ENCODE measurements at places on chromosomes 5 and 9.

GRCh38 chr9:82273121-82273520 is 284.5 kb downstream of the SPATA31D1 start:
- DNase-seq = no peak

DNA sequence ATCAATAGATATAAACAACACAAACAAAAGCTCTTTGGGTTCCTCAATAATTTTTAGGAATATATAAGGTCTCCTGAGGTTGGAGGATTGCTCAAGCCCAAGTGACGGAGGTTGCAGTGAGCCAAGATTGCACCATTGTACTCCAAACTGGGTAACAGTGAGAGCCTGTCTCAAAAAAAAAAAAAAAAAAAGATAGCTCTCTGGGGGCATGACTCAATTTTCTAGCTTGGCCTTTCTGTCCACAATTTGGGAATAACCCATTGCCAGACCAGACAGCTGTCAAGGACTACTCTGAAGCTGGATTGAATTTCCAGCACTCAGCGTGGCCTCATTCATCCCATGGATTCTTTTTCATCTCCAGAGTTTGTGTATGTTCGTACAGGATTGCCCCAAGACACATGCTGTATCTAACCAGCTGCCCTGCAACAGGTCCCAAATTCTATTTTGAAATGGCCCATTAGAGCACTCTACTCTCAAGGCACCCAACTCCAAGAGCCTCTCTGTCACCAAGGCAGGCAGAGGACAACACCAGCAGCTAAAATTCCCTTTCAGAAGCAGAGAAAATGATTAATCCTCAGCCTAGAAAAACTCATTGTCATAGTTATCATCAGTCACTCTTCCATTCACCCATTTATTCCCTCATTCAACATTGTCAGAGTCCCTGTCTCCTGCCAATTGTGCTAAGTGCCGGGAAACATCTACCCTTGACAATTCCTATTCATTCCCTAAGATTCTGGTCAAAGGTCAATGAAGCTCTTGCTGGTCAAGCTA is 8.7 kb downstream of the FAM193B start:
- DNase-seq = no peak

DNA sequence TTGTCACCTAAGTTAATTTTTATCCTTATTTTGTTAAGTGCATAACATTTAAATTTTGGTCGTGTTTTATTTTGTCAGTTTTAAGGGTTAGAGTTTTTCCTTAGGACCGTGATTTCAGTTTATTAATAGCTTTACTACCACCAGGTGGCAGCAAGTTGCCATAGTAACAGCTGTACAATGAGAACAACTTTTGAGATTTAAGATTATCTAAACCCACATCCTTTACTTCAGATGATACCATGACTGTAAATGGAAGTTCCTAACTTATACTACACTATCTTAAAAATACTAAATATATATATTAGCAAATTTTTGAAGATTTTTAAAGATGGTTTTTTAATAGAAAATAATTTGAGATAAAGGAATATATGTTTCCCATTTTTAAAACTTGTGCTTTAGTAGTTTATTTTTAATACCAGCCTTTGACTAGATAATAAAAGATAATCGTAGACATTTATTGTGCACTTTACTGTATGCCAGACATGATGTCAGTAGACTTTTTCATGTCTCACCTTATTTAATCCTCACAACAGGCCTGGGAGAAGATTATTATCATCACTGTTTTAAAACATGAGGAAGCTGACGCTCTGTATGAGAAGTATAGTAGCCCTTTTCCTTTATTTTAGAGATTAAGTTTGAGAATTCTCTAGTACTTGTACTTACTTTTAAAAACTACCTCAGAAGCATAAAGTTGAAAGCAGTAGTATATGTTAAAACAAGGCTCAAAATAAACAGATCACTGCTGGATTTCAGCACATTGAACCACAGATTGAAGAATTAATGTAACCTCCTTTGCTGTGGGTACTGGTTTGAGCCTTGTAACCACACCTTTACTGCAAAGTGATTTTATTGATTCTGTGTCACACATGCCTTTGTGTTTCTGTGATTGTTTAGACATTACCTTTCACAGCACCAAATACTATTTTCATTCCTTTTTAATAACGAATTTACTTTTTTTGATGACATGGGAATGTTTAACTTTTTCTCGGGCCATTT is 27.5 kb downstream of the SREK1 start:
- peak; percentile 8 for DNase-seq

GRCh38 chr5:14110680-14111079 is 32.5 kb upstream of the TRIO start:
- DNase-seq = no peak

DNA sequence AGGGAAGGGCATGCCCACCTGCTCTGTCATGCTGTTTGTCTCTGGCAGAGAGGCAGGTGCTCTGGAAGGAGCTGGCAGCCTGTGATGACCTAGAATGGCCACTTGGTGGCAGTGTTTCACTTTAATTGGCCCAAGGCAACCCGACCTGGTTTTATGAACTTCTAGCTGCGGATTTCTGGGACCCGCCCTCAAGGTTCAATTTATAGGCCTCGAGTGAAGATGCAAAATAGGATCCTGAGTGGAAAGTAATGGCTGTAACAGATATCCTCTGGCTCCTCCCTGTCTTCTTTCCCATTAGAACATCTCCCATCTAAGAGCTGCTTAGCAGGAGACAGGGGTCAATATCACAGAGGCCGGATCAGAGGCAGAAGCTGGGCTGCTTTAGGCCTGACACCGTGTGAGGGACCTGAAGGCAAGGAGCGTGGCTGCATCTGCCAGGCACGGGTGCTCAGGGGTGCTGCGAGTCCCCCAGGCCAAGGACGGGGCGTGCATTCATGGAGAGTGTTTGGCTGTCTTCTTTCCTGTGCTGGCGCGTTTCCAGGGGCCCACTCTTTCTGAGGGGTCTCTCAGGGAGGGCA is 56.7 kb upstream of the SLC28A3 start:
- DNase-seq = peak; percentile 43

- DNase-seq = no peak
Observed at GRCh38 chr5:177300236-177300880, 3.2 kb downstream of the RAB24 start.

GRCh38 chr5:20974426-20974825 is 986.4 kb upstream of the CDH18 start:
- DNase-seq = no peak

GRCh38 chr5:77768978-77769377 is 7.2 kb downstream of the TBCA start:
- no peak for DNase-seq

DNA sequence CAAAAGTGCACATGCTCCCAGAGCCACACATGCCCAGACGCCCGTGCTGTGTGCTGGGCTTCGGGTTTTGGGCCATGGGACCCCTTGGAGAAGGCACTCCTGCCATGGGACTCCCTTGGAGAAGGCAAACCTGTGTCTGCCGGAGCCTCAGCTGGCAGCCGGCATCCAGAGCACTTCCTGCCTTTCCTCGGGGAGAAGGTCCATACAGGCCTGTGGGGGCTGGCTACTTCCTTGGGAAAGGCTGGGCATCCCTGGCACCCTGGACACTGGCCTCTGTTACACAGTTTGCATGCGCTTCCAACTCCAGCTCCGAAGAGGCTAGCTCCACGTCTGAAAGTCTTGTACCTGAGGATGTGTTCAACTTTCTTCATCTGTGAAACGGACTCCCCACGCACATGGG is 14.7 kb upstream of the IRX4 start:
- DNase-seq = no peak

DNA sequence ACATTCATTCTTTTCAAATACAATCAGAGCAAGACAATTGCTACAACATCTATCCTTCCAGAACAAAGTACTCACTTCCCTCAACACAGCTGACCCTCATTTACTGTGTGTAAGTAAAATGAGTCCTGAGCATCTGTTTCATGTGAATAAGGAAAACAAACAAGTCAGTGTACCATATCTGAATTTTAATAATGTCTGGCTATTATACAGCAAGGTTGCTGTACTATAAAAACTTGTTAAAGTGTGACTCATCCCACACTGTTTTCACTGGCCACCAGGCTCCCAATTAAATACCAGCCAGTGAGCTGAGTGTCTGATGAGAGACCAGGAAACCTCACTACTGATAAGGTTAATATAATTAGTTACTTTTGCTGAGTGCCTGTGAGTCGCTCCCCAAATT is 339.8 kb downstream of the AGTPBP1 start:
- DNase-seq = no peak

- DNase-seq = peak; percentile 12
Observed at GRCh38 chr5:58466939-58467338, 7.1 kb upstream of the PLK2 start.

GRCh38 chr9:18208166-18209059 is 265.5 kb upstream of the ADAMTSL1 start:
- DNase-seq = no peak

- DNase-seq = no peak
Observed at GRCh38 chr9:133029994-133030316, 842 bp upstream of the GTF3C5 start.

DNA sequence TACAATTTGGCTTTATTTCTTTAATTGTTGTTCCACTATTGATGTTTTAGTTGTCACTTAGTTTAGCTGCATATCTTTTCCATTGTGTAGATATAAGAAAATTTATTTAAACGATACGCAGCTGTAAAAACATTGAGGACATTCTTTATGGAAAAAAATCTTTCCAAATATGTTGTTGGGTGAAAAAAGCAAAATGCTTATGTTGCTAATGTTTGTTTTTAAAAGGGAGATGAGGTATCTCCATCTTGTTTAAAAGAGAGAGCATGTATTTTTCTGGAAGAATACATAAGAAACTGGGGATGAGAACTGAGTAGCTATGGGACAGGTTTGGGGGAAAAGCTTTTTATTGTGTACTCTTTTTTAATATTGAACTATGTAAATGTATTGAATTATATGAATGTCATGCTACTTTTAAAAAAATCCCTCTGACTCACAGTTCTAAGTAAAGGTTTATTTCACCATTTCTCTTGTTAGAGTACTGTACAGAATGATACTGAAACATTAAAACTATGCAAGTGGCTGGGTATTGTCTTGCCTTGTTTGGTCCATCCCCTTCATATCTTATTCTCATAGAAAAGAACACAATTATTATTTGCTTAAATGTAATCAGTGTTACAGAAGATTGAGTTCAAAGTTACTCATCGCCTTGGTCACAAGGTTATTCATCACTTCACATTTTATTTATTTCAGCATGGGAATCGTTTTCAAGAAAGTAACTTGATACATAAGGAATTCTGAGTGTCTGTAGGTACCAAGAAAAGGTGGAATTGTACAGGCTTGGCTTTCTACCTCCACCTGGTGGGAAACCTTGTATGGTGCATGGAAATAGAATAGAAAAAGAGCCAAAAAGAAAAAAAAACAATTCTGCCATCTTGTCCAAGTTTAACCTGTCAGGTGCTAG is 85.8 kb downstream of the RIC1 start:
- DNase-seq = no peak

DNA sequence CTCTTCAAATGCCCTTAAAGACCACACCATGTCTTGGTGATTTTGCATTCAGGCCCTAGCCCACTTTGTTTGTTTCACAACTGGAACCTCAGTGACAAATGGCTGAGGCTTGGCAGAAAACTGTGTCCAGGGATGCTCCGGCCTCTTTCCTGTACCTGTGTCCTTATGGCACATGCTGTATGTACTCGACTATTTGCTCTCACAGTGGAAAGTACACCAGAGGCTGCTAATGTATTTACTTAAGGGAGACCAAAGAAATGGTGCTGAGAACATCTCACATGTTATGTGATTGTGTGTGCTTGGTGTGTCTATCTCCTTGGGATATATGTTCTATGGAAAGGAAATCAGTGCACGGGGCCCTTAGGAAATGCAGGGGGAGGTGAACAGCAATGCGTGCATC is 263.3 kb downstream of the GADD45G start:
- no peak for DNase-seq

GRCh38 chr5:112636751-112637150 is 100.9 kb upstream of the APC start:
- no peak for DNase-seq

DNA sequence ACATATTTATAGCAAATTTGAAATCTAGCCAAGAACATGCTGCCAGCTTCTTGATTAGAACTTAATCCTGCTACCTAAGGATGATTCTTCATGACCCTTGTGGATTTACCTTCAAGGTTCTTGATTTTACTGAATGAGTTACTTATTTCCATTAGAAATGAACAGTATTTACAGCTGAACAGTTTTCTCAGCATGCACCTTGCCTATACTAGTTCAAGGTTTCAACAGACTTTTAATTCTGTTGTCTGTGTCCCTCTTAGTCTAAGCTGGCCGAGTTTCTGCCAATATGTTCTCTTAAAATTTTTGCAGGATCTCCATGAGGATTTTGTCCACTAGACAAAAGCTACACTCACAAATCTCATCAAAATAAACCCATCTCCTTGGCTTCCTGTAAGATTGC is 188.8 kb upstream of the ST8SIA4 start:
- no peak for DNase-seq

DNA sequence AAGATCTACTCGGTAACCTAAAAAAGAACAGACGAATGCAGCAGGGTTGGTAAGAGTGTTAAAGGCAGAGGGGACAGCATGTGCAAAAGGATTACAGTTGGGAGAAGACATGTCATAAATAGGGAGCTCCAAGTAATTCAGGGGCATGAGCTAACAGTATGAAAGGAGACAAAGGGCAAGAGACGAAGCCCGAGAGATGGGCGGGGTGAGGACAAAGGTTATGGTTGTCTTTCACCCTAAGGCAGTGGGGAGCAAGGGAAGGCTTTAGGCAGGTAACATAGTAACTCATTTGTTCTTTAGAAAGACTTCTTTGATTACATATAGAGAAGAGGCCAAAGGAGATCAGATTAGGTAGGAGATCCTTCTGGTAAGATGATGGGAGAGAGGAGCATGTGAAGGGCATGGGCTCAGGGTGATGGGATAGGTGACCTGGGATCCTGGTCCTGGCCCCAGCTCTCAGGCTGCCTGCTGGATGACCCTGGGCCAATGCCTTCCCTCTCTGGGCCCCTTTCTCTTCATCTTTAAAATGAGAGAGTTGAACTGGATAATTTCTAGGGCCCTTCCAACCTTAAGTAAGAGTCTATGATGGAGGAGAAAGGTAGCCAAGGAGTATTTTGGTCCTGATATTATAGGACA is 19.5 kb downstream of the MORN5 start:
- no peak for DNase-seq

- DNase-seq = no peak
Observed at GRCh38 chr9:100619665-100620064, 41.8 kb downstream of the CAVIN4 start.

GRCh38 chr5:159071382-159071781 is 28.3 kb downstream of the EBF1 start:
- DNase-seq = no peak

GRCh38 chr5:171597946-171598640 is 178.6 kb downstream of the FGF18 start:
- no peak for DNase-seq

GRCh38 chr5:108917596-108917995 is 169.9 kb downstream of the FER start:
- no peak for DNase-seq

DNA sequence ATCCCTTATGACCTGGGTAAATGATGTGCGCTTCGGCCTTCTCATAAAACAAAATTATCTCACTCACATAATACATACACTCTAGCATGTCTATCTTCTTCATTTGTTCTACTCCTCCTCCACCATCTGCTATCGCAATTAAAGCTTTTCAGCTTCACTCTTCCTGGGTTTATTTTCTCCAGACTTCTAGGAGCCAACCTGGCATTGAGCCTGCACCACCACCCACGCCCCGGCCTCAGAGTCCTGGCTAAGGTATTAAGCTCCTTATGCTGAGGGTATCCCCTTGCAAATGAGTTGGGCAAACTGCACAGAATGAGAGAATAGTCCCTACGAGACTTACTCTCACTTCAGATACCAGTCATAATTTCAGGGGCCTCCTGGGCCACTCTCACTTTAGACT is 236.1 kb upstream of the CDH12 start:
- DNase-seq = no peak

GRCh38 chr9:93143830-93144530 is 9.9 kb upstream of the NINJ1 start:
- no peak for DNase-seq
